ENCODE measurements at places on chromosomes 3 and 15.

GRCh38 chr3:45611628-45612081 is 17.1 kb downstream of the LIMD1 start:
- DNase-seq: no peak

- DNase-seq: no peak
Measured at GRCh38 chr3:82355228-82355627, 593.8 kb upstream of the GBE1 start.

- DNase-seq: no peak
Measured at GRCh38 chr3:12222775-12223485, 64.2 kb upstream of the TIMP4 start.

DNA sequence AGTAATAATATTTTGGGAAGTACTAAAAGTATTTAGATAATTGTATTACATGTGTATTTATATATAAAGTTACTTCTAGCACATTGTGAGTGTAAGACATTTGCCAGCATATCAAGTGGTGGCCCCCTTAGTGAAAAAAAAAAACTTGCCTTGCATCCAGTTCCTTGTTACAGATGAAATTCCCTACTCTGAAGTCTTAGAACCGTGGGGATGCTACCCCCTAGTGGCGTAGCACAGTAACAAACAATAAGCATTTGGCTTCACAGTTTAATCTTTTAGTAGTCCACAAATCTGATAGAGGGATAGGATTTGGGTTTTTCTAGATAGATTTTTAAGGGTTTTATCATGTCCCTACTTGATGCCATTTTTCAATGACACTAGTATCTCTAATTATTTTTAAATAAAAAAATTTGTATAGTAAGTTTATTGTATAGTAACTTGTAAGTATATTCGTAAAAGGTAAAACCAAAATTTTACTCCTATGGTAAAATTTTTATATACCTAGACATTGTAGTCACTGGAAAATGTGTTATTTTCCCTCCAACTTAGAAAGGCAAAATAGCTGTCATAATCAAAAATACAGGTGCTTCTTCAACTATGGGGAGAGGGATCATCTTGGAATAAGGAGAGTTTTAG is 14.3 kb downstream of the SMC4 start:
- DNase-seq: peak; percentile 27

DNA sequence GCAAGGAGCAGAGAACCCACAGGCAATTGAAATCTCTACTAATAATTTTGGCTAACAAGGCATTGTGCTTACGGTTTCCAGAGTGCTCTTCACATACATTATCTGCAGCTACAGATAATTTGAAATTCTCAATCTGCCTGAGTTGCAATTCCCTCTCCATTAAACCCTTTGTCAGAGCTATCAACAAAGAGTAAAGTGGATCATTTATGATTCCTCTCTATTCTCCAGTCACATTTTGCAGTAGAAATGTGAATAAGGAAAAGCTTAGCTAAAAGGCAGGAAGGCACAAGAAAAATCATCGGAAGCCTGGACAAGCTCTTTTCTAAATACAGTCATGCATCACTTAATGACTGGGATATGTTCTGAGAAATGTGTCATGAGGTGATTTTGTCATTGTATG is 49.6 kb downstream of the FAM98B start:
- no peak for DNase-seq

- no peak for DNase-seq
Measured at GRCh38 chr3:155441506-155441905, 148.0 kb upstream of the STRIT1 start.

DNA sequence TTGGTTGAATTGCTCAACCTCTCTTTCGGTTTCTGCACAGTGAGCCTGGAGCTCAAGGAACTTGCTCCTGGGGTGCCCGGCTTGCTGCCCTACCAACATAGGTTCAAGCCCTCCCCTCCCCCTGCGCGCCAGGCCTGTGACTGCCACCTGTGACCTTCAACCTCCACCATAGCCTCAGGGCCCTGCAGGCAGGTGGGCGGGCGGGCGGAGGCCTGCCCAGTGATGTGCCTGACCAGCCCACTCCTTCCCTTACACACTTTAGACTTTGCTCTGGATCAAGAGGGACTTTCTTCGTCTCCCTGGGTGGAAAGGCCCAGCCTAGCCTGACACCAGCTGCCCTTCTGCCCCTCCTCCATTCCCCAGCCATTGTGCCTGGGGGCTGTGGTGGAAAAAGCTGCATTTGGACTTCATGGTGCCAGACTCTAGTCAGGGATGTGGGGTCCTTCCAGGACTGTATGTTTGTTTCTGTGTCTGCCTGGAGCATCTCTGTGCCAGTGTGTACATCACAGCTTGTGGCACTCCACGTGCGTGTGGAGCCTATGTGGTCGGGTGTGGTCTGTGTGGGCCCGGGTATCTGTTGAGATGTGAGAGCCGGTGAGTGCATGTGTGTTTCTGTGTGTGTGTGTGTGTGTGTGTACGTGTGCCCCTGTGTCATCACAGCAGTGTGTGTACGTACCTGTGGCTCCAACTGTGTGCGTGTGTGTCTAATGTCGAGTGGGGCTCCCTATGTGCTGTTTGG is 9.5 kb downstream of the PRKCD start:
- DNase-seq: no peak

- no peak for DNase-seq
Measured at GRCh38 chr3:175258763-175259162, 399.6 kb downstream of the NAALADL2 start.

- no peak for DNase-seq
Measured at GRCh38 chr3:160390565-160391138, 8.4 kb downstream of the IFT80 start.

DNA sequence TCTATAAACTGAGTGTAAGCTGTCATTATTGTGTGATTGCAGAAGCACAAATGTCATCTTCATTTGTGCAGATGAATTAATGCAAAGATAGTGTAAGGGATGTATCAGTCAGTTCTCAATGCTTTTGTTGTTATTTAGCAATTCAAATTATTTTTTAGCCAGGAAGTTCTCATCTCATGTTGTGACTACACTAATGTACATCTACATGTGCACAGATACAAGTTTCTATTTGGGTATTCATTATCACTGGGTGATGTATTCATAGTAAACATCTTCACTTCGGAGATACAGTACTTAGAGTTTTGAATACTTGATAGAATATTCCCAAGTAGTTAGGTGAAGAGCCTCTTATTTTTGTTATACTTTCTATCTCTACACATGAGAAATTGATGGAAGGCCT is 11.1 kb downstream of the EIF2A start:
- DNase-seq: no peak

GRCh38 chr3:184652465-184652864 is 59.4 kb downstream of the MAGEF1 start:
- DNase-seq: no peak

DNA sequence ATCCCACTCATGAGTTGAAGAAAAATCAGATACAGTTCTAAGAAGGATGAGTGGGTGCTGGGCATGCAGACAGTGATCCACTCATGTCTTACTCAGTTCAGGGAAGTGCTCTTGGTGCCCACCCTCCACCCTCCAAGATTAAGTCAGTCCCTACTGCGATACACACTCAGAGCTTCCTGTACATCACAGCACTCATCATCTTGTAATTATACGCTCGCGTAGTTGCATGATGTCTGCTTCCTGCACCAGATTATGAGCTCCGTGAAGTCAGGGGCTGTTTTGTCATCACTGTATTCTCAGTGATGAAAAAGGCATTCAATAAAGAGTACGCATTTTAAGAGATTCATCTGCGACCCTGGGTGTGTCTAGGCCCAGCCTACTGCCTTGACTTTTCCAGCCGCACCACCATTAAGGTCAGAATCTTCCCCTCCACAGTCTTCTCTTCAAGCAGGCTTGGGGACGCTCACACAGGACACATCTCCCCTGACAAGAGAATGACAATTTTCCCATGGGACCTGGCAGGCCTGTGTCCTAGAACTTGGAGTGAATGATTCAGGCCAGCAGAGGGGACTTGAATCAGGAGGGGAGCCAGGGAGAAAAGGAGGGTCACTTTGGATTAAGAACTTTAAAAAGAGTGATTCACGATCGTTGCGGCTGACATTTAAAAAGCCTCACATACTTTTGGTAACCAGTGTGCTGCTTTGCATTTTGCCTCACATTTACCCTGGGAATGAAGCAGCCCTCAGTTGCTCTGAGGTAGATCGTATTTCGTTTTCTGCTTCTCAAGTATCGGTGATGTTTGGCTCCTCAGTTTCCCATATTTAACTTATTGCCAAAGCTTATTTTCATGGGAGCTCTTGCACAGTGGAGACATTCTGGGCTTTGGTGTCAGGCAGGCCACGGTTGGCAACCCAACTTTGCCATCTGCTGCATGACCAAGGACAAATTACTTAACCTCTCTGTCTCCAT is 7.9 kb upstream of the PDE8A start:
- no peak for DNase-seq

DNA sequence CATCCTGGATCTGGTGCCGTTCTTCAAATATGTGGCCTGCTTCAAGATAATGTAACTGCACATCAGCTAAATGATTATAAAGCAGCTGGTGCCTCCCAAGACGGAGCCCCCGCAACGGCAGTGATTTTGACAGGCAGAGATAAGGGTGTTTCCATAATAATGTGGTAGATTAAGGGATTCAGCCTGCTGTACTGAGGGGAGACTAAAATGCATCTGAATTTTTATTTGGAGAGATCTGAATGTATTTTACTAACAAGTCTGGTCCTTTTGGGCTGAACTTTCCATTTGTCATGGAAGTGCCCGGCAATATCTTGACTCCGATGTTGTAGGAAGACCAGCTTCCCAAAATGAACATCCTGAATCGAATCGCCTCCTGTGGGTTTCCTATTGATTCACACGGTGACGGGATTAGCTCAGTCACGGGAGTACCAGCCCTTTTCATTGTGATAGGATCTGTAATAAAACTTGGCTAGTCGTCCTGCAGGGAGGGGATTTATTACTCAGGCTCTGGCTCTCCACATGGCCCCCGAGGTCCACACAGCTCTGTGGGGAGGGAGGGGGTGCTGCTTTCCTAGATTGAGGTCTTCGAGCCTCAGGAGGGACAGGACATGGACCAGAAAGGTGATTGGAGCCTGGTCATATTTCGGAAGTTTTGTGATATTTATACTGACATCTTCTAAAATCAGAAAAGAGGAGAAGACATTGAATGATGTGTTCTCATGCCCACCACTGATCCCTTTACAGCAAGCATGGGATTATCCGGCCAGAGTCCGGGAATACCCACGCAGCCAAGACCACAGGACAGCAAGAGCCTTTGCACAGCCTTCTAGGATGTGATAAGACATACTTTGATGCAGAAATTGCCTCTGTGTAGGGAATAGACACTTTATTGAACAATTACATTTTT is 2.5 kb upstream of the PCSK6 start:
- DNase-seq: no peak

- no peak for DNase-seq
Measured at GRCh38 chr3:98734735-98735134, 28.4 kb upstream of the ST3GAL6 start.

- no peak for DNase-seq
Measured at GRCh38 chr3:44931791-44932190, 44.2 kb downstream of the ZDHHC3 start.

DNA sequence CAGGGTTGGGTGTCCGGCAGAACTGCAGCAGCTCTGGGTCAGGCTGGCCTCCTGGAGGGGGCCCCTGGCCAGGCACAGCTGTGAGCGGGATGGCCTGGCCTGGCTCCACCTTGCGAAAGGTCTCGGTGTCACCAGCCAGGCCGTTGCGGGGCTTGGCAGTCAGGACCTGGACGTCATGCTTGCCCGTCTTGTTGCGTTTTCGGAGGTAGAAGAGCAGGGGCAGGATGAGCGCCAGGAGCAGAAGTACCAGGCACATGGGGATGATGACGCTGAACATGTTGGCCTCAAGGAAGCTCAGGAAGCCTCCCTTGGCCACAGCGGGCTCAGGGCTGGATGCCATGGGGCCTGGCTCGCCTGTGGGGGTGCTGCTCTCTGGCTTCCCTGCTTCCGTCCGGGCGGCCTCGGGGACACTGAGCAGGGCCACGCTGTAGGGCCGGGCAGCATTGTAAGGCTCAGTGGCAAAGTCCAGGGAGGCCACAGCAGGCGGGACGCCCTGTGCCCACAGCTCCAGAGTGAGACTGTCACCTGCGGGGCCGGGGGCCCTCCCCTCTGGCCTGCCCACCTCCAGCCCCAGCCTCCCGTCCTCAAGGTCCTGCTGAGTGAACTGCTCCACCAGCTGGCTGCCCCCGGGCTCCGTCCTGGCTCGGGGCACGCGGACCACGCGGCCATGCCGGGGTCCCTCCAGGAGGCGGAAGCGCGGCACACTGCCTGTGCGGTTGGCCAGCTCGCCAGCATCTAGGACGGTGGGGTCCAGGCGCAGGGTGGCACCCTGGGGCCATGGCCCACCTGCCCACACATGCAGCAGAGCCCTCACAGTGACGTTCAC is 28.1 kb downstream of the SNX33 start:
- DNase-seq: no peak

DNA sequence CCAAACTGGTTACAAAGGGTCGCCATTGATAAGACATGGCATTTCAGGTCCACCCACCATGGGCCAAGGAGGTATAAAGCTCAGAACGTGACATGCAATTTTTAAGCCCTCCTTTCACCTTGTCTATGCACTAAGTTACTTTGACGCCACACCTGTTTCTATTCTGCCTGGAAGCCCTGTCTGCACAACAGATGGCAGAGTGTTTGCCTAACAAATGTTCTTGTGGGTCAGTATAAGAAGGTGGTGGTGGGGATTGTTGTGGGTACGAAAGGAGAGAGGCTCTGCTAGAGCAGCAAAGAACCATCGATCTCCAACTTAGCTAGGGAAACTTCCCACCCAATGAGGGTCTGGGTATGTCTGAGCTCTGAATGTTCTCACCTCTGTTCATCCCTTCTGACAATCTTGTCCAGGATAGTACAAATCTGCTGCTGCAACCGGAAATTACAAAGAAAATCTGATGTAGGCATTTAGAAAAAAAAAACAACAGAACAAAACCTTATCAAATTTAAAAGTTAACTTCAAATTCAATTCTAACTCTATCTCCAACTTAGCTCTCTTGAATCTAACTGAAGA is 945.0 kb upstream of the CFAP20DC start:
- DNase-seq: peak; percentile 5

- DNase-seq: no peak
Measured at GRCh38 chr15:60000824-60001609, 3.1 kb upstream of the FOXB1 start.

DNA sequence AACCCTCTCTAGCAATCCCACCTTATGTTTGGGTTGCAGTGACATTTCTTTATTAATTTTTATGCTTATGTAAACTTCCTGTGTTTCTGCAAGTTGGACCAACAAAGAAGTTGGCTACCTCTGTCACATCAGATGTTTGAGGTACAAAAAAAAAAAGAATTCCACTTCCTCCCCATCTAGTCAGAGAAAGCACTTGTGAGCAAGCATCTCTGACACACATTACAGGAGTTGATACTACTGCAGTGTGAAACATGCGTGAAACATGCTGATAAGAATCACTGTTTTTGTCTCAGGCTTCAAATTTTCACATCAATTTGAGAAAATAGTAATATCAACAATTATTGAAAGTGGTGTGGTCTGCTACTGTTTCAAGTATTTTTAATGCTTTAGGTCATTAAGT is 1.3 kb downstream of the SCAANT1 start:
- DNase-seq: no peak

DNA sequence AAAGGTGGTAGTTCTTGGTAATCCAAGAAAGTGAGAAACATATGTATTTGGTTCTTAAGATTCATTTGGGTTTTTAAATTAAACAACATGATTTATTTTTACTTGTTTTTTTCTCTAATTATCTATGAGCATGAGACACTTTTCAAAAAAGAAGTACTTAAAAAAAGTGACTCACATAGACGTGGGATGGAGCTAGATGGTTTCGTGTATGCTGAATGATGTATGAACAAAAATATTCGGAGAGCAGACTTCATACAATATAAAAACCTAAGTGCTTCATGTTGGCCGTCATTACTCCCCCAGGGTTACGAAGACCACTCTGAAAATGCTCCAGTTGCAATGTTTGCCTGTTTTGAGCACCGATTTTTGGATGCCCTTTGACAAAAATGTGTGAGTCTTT is 90.9 kb downstream of the RORA start:
- no peak for DNase-seq

GRCh38 chr15:53434174-53434678 is 325.2 kb downstream of the WDR72 start:
- no peak for DNase-seq
